ENCODE measurements at places on chromosomes 4 and X. TPM values are rescaled to one million over a fixed set of nuclear protein-coding genes. Genes with fewer than 3 reads are reported as not detected.
A peak's percentile ranks its signal among the peaks of the same experiment; 100 is the strongest.

DNA sequence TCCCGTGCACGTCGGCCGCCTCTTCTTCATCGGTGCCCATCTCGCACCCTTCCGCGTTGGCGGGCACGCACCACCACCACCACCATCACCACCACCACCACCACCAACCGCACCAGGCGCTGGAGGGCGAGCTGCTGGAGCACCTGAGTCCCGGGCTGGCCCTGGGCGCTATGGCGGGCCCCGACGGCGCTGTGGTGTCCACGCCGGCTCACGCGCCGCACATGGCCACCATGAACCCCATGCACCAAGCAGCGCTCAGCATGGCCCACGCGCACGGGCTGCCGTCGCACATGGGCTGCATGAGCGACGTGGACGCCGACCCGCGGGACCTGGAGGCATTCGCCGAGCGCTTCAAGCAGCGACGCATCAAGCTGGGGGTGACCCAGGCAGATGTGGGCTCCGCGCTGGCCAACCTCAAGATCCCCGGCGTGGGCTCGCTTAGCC, 1.4 kb downstream of the POU4F2 start:
- DNase-seq = no peak

- no peak for DNase-seq
Observed at GRCh38 chrX:132413459-132413858, 75.4 kb downstream of the MBNL3 start.

GRCh38 chrX:129559783-129560182, 19.7 kb downstream of the OCRL start:
- DNase-seq = no peak

GRCh38 chrX:72125331-72126047, 6.2 kb downstream of the RTL5 start:
- DNase-seq = no peak

GRCh38 chrX:111168314-111168713, 72.3 kb downstream of the PAK3 start:
- DNase-seq = peak; percentile 0

GRCh38 chr4:132605551-132605950, 543.5 kb upstream of the PCDH10 start:
- DNase-seq = no peak

DNA sequence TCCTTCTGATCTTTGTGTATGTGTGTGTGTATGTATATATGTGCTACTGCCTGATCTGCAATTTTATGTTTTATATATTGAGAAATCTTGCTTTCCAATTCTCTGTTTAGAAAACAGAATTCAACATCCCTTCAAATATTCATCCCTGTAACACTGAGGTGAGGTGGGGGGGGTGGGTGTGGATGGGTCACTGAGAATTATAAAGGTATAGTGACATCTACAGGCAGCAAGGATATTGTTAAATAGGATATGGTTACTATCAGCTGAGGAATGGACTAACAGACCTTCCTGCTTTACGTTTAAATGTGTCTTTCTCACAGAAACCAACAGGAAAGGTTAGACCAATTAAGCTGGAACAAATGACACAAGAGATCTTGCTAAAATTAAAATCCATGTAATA, 19.0 kb upstream of the MAGEB2 start:
- DNase-seq = peak; percentile 26

- DNase-seq = peak; percentile 2
Observed at GRCh38 chrX:30592831-30593230, 15.3 kb upstream of the TASL start.

- no peak for DNase-seq
Observed at GRCh38 chrX:7146703-7147412, 654 bp upstream of the STS start.

DNA sequence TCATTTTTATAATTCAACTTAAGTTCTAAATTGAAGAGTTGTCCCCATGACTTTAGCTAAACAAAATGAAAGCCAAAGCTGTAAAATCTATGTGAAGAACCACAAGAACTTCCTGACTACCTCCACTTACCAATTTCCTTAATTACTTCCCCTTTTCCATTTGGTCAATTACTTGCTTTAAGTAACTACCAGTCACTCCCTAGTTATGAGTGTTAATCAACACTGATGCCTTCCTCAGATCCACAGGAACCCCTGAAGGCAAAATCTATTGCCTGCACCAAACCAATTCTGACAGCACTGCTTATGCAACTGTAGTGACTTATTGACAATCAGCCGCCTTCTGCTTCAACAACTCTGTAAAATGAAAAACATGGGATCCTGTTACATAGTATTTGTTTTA, 10.5 kb downstream of the RBMX start:
- DNase-seq = no peak

DNA sequence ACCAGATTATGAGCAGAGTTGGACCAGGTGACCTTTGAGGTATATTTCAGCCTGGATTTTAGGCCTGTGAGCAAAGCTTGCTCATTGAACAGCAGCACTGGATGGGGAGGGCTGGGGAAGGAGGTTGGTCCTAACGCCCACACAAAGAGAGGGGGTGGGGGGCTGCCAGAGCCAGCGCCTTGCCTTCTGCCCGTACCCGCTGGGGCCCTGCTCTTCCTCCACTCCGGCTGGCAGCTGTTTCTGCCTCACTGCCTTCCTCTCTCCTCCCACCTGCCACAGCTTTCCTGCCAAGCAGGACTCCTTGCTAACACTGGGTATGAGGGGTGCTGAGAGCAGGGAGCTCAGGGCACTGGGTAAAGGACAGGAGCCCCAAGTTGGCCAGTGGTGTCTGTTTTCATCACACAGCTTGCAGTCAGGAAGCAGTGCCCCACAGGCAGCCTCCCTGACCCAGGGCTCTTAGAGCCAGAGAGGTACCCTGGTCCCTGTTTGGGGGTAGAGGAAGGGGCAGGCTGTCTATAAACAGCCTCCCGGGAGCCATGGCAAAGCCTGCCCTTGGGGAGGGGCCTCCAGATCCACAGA, 6.1 kb downstream of the NALF2 start:
- no peak for DNase-seq

- peak; percentile 93 for DNase-seq
Observed at GRCh38 chr4:94827481-94828110, 69.8 kb downstream of the BMPR1B start.

DNA sequence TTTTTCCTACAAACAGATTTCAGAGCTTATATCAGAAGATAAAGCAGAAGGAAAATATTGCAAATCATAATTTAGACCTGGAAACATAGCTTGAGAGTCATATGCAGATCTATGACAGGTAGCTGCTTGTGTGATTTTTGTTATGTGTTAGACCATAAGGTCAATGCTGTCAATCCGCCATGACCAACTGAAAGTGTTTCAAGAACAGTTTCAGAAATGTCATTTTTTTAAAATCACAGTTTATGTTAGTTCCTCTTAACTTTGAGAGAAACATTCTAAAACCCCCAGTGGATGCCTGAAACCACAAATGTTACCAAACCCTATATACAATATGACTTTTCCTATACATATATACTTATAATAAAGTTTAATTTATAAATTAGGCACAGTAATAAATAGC, 391.3 kb upstream of the FAM241A start:
- DNase-seq = no peak

- peak; percentile 39 for DNase-seq
Observed at GRCh38 chr4:71732706-71733105, 51.2 kb downstream of the GC start.

The IL3RA gene
- 15.5 TPM for total RNA-seq

The AMOT gene
- total RNA-seq = 2.2 TPM

The PNMA6A gene
- total RNA-seq = 1.1 TPM

The UGT2B11 gene
- total RNA-seq = not detected

The CFP gene
- total RNA-seq = under 0.01 TPM

The AFM gene
- not detected for total RNA-seq

The UGT2B7 gene
- total RNA-seq = not detected

The FAM9B gene
- not detected for total RNA-seq
